ENCODE measurements at places on chromosomes 2 and 18.

DNA sequence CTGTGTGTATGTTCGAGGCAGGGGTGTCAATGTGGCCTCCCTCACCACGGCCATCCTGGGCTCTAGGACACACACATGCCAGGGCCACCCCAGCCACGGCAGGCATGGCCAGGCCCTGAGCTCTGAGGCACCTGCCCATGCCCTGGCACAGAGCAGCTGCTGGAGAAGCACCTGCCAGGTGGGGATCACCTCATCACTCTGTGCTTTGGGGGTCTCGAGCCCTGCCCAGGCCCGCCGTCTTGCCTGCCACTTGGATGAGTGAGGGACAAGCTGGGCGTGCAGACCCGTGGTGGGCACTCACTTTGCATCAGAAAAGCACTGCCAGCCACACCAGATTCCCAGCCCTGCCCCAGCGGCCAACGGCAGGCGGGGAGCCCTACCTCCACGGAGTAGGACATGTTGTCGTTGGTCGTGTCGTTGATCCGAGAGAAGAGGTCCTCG lies 33.1 kb downstream of the KIF1A start:
- DNase-seq = no peak

GRCh38 chr2:165505514-165505913 lies 36.0 kb downstream of the CSRNP3 start:
- DNase-seq = no peak

DNA sequence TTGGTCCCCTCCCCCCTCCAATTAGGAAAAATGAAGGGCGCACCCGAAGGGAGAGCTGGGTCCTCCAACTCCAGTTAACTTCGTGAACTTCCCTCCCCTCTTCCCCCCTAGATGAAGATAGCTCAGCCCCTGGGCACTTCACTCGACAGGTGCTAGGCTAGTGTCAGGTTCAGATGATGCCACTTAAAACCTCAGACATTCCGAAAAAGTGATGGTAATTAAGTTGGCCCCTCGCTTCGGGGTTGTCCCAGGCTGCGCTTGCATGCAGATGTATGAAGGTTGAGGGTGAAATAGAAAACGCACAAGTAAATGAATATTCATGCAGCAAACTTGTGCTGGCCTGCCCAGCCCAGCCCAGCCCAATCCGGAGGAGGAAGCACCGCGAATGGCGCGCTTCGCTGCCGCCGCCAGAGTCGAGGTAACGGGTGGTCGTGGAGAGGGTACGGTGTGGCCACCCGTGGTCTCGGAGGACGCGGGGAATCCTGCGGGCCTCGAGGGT lies 3.0 kb upstream of the GBX2 start:
- DNase-seq = no peak

DNA sequence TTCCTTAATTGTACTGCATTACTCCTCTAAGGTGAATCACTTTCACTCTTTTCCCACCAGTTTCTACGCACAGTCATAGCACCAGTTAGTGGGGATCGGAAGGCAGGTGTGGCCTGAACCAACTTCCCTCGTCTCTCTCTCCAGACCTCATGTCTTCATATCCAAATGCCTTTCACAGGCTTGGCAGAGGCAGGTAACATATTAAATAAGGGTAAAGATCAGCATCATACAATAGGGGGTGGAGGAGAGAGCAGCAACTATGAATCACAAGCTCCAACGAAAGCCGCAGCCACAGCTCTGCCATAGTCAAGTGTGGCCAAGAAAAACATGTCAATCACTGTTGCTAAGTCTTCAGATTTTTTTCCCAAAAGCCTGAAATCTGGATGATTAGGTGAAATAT lies 40.3 kb downstream of the AP1S3 start:
- no peak for DNase-seq
